ENCODE measurements at places on chromosomes 5 and 9. TPM values are rescaled to one million over a fixed set of nuclear protein-coding genes. Genes with fewer than 3 reads are reported as not detected.

- DNase-seq = no peak
Observed at GRCh38 chr5:1470762-1471211, 25.5 kb upstream of the SLC6A3 start.

DNA sequence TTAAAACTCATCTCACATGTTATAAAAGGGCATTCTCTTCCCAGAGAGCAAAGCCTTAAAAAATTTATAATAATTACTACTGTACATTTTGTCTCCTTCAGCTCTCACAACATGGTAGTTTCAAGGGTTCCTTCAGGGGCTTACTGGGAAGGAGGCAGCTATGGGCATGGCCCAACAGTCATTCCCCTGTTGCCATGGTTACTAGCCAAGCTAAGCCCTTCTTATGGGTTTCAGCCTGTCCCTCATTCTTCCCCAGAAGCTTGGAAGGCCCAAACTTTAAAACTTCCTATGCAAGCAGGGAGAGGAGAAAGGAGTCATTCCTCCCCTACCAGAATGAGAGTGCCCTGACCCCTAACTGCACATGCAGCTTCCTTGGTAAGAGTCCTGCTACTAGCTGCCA lies 82.2 kb upstream of the CNTLN start:
- no peak for DNase-seq

- no peak for DNase-seq
Observed at GRCh38 chr9:89360465-89360864, 42.2 kb downstream of the SECISBP2 start.

The C5orf52 gene
- total RNA-seq = not detected

DNA sequence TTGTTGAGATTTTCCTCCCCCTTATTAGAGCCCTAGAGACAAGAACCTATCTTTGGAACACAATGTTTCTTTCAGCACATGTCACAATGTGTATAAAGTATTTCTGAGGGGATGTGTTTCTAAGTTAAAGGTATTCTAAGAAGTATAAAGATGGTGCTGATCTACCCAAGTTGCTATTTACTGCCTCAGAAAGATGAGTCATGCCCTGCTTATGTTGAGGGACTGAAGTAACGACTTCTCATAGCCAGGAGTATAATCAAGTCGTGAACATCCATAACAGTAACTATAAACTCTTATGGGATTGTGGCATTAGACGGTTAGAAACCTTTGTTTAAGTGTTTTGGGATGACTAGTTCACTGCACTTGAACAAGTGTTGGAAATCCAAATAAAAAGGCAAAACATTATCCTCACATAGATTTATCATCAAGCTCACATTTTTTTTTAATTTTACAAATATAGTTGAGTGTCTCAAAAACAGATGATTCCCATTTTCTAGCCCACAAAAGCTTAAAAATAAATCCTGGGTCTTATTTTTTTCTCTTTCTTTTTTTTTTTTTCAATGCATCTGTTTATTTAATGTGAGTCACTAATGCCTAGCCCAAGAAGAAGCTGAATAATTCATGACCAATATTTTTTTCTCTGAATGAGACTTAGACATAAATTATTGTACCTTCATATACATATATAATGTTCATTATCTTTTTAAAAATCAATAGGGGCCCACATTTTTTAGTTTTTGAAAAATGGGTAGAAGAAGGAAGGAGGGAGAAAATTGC lies 12.2 kb upstream of the TMEM252 start:
- peak; percentile 94 for DNase-seq

GRCh38 chr9:14402583-14402982 lies 88.6 kb upstream of the NFIB start:
- DNase-seq = no peak

- DNase-seq = peak; percentile 15
Observed at GRCh38 chr9:100064872-100065581, 33.8 kb downstream of the ERP44 start.

The LCN15 gene
- not detected for total RNA-seq

- no peak for DNase-seq
Observed at GRCh38 chr5:4576161-4576748, 563.9 kb upstream of the ADAMTS16 start.

The FCN2 gene
- not detected for total RNA-seq

DNA sequence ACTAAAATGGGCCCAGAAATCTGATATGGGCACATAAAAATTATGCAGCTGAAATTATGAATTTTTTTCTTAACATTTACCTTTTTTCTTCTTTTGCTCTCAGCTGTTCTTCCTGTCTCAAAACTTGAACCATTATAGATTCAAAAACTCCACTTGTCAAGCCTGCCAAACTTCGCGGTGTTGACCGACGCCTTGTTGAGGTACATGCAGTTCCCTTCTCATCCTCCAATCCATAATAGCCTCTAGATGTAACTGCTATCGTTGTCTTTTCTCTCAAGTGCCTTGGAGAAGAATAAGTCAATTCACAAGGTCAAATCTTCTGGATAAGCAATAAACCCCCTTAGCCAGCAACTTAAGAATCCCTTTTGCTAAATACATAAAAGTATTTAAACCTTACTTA lies 27.2 kb downstream of the RANBP6 start:
- no peak for DNase-seq

- DNase-seq = no peak
Observed at GRCh38 chr9:136300866-136301265, 3.0 kb downstream of the CCDC187 start.

DNA sequence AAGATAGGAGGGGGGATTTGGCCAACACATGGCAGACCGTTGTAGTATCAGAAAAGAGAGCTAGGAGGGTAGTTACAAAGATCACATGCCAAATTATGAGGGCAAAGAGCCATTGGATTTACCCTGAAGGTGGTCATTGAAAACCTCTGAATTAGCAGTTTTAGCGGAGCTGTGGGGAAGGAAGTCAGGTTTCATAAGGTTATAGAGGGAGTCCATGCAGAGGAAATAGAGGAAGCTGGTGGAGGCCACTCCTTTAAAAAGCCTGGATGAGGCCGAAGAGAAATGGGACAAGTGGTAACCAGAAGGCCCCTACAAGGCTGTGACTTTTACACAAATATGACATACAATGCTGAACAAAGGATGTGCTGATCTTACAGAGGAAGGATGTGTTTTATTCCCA lies 13.2 kb downstream of the DOCK8 start:
- DNase-seq = no peak

The IFNA13 gene
- not detected for total RNA-seq

- DNase-seq = no peak
Observed at GRCh38 chr9:95000821-95001220, 274.3 kb downstream of the AOPEP start.

GRCh38 chr5:91264311-91265051 lies 118.6 kb downstream of the ARRDC3 start:
- DNase-seq = no peak

DNA sequence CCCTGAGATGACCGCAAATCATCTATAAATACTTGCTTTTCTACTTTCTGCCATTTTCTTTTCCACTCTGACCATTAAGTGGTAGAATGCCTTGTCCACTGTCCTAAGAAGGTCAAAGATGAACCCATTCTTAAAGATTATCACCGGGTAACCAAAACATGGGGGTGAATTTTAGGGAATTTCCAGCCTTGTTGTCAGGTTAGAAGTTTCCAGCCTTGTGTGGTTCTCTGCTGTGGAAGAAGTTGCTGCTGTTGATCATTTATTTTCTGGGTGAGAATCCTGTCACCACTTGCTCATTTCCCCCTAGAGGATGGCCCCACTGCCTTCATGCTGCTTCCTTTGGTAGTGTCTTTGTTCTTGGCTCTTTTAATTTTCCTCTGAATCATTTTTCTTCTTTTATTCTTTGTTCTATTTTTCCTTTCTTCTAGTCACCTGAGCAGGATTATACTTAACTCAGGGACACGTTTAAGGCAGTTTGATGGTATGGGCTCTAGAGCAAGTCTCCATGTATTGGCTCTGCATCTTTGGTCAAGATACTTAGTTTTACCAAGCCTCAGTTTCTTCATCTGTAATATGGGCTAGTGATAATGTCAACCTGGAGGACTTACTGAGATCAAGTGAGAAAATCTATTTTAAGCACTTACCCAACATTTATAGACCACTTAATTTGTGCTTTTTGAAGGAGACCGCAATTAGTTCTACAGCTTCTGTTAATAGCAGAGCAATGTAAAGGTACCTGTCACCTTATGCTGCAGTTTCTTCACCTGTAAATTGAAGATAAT lies 266.2 kb downstream of the ARHGAP26 start:
- no peak for DNase-seq

DNA sequence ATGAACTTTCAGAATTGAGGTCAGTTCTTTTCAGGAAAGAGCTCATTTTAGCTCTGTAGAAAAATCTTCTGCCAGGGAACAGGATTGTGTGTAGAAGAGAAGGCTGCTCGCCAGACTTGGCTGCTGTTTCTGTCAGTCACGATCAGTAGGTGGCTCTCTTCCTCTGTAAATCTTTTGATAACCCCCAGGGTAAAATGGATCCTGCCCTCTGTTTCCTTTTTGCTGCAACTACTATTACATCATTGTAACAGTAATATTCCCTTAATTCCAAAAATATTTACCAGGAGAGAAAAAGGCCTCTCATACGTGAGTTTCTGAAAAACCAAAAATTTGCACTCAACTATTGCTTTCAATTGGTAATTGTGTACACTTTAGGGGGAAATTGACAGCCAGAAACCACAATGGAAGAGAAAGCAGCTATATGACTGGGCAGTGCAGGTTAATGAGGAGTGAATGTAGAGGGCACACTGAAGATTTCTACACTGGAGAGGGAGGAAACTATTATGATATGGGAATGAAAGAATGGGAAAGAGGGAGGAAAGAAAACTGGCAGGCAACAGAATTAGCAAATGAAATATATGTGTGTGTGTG lies 12.3 kb downstream of the IFNA21 start:
- DNase-seq = peak; percentile 35

- no peak for DNase-seq
Observed at GRCh38 chr9:3035579-3036332, 191.9 kb upstream of the PUM3 start.

The NIPSNAP3A gene
- 69.3 TPM for total RNA-seq

- peak; percentile 61 for DNase-seq
Observed at GRCh38 chr9:4077499-4078102, 222.3 kb downstream of the GLIS3 start.

Data from renal cortical epithelial cell (primary cell).